GM20000 (cell line): ENCODE measurements at places on chromosomes 2 and 18.

DNA sequence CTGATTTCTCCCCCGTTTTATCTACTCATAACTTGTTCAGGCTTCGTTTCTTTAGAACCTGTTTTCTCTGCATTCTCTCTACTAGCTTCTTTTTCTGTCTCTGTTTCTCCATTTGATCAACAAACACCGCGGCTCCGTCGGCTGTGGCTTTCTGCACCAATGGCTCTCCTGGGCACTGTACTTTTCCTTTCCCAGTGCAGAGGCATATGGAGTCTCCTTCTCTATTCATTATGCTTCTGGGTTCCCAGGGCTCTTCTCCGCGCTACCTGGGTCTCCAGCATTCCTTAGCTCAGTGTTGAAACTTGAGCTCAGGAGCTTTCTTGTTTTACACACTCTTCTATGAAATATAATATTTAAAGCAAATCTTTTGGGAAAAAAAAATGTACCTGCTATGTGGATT lies 196.6 kb upstream of the SOX11 start:
- DNase-seq, result no peak

DNA sequence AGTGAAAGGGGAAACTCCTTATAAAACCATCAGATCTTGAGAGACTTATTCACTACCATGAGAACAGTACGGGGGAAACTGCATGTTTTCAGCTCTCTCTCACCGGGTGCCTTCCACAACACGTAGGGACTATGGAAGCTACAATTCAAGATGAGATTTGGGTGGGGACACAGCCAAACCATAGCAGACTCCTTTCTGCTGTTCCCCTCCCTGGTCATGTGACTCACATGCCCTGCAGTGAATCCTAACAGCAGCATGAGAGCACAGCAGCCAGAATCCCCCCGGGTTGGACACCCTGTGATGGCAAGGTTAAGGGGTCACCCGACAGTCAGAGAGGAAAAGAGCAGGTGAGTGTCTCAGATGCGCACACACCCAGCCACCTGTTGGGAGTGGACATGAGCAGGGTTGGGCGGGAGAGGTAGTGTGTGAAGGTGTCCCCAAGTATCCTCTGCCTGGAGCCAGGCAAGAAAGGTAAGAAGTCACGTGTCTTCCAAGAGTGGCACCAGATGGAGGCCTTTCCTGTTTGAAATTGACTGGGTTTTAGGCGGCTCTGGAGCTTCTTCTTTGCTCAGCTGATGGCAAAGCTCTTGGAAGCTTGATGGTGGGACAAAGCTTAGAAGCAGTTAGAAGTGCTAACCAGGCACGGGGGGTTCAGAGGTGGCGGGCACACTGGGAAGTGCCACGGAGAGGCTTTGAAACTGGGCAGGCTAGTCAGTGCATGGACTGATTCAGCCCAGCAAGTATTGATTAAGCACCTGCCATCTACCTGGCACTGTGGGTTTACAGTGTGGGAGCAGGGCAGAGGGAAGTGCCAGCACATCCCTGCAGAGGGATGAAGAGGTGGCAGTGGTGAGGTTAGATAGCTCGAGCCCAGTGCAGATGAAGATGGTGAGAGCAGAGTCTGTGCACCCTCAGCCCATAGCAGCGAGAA lies 68.7 kb downstream of the RHOB start:
- no peak for DNase-seq

DNA sequence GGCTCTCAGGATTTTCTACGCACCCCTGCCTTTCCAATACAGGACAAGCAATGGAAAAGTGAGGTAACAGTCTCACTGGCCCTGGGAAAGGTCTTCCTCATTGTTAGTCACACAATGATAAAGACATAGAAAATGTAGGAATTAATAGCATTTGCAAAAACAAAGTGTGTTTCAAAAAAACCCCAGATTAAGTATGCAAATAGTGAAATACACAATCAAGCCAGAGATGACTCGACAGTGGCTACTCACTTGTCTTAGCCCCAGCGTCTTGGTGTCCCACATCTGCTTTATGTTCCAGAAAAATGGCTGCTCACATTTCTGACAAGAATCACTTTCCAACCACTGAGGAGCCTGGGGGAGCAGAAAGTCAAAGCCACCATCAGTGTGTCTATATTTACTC lies 47.0 kb upstream of the AP1S3 start:
- peak; percentile 45 for DNase-seq

GRCh38 chr2:171307560-171307959 lies 126.2 kb downstream of the METTL8 start:
- DNase-seq, result peak; percentile 32

- no peak for DNase-seq
These were observed 2.5 kb downstream of the COL3A1 start for GRCh38 chr2:188976545-188977268.

DNA sequence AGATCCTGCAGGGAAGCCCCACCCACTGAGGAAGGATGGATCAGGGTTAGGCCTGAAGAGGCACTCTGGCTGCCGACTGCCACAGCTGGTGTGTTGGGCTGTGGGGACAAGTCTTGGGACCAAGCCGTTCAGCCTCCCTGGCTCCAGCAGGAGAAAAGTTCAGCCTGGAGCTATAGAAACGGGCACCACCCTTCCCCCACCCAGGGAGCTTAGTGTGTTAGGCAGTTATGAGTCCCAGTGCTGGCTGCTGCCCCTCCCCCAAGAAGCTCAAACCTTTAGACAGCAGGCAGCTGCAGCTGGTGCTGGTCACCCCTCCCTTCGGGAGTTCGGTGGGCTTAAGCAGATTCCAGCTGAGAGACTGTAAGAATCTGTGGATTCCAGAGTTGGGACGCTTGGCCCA lies 447.1 kb upstream of the HS6ST1 start:
- no peak for DNase-seq

DNA sequence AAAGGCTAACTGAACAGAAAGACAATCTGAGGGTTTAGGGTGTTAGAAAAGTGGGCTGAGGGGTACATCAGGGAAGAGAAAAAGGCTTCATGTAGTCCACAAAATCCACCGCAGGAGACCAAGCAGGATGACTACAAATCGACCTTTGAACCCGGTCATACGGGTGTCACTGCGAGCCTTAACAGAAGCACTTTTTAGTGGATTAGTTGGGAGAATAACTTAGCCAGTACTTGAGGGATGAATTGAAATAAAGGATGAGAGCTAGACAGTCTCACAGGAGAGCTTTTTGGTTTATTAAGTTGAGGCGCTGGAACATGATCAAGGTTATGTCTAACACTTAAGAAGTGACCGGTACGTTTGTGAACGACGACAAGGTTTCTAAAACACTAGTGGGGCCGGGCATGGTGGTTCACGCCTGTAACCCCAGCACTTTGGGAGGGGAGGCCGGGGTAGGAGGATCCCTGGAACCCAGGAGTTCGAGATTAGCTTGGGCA lies 217.7 kb downstream of the MCFD2 start:
- no peak for DNase-seq

GRCh38 chr2:173393186-173393585 lies 38.5 kb downstream of the CDCA7 start:
- no peak for DNase-seq

DNA sequence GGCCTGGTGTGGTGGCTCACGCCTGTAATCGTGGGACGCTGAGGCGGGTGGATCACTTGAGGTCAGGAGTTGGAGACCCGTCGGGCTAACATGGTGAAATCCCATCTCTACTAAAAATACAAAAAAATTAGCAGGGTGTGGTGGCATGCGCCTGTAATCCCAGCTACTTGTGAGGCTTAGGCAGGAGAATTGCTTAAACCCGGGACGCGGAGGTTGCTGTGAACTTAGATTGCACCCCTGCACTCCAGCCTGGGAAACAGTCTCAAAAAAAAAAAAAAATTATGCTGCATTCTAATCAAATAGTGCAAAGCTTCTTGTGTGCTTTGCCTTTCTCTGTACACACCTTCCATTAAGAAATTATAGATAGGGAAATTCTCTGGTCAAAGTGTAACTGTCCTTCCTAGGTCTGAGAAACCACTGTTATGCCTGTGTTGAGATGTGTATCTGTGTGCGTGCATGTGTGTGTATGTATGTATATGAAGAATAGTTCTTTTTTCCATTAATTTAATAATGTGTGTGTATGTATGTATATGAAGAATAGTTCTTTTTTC lies 2.5 kb downstream of the CD28 start:
- DNase-seq, result no peak

GRCh38 chr2:20592106-20593071 lies 58.5 kb downstream of the HS1BP3 start:
- no peak for DNase-seq
